ENCODE measurements at places on chromosomes 2 and 18. TPM values are rescaled to one million over a fixed set of nuclear protein-coding genes. Genes with fewer than 3 reads are reported as not detected.
A peak's percentile ranks its signal among the peaks of the same experiment; 100 is the strongest.

DNA sequence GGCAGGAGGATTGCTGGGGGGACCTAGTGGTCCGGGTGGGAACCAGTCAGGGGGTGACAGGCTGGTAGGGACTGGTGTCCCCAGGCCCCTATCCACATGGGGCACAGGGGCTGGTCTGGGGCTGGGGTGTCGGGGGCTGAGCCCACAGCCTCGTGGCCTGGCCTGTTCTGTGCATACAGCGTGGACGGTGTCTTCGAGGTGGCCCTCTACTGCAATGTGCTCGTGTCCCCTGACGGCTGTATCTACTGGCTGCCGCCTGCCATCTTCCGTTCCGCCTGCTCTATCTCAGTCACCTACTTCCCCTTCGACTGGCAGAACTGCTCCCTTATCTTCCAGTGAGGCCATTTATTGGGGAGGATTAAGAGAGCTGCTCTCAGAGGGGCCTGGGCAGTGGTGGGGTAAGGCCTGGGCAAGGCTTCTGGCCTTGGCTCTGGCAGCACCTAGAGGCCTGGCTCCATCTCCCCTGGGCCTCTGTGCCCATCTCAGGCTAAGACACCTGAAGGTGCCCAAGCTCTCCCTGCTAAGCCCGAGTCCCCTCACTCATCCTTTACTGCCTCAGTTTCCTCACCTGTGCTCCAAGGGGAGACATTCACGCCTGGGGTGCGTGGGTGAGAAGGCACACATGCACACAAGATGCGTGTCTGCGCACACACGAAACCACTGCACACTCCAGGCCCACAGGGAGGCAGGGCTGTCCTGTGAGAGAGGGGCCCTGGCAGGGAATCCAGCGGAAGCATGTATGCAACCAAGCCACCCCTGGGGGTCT, 1.9 kb downstream of the CHRNG start:
- DNase-seq: no peak

GRCh38 chr2:241636182-241637017, 558 bp downstream of the THAP4 start:
- no peak for DNase-seq

- DNase-seq: no peak
These were observed 101.1 kb downstream of the TWIST2 start for GRCh38 chr2:238948765-238949641.

DNA sequence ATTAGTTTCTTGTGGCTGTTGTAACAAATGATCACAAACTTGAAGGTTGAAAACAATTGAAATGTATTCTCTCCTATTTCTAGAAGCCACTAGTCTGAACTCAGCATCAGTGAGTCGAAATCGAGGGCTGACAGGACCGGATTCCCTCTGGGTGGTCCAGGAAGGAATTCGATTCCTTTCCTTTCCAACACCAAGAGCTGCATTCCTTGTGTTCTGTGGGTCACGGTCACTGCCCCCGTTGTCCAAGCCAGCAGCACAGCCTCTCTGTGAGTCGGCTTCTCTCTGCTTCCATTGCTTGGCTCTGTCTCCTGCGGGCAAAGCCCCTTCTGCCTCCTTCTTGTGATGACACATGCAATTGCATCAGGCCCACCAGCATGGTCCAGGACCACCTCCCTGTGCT, 67.3 kb downstream of the SMIM21 start:
- no peak for DNase-seq

DNA sequence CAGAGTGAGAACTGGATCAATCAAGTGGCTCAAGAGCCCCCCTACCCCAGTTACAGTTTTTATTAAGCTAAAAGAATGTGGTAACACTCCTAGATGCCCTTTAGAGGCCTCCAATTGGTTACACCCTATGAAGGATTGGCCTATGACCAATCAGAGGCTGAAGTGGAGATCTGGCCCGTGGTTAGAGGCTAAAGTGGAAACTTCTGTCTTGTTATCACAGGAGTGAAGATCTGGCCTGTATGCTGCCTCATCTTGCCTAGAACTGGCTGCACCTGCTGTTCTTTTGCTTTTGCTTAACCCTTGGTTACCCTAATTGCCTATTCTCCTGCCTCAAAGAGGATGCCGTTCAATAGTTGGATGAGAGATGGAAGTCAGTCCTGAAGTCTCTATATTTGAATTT, 100.1 kb upstream of the MAP2 start:
- DNase-seq: no peak

DNA sequence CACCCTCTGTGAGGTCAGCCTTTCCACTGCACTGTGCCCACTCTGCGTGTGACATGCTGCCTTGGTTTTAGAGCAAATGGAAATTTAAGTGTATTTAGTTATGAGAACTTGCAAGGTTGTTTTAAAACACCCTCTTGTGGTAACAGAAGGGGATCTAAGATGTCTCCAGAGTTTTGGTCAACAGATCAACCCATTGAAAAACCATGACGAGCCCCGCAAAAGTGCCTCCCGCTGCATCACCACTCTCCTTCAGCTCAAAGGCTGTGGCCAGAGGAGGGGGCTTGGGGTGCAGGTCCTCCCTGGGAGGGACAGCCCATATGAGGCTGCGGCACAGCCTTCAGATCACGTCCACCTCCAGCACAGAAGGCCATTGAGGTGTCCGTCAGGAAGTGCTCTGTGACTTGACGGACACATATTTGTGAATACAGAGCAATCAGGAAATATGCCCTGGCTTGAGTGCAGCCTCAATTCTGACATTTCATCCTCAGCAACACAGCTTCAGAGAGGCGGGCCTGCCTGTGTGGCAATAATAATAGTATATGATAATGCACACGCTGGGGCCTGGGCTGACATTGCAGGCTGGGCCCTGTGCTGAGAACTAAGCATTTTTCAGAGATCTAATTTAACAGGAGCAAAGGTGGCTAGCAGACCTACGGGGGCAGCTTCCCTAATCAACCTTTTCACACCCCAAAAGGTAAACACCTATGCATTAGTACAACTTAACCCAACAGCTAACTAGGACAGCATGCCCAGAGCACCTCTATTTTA, 213.9 kb downstream of the ANAPC1 start:
- no peak for DNase-seq

DNA sequence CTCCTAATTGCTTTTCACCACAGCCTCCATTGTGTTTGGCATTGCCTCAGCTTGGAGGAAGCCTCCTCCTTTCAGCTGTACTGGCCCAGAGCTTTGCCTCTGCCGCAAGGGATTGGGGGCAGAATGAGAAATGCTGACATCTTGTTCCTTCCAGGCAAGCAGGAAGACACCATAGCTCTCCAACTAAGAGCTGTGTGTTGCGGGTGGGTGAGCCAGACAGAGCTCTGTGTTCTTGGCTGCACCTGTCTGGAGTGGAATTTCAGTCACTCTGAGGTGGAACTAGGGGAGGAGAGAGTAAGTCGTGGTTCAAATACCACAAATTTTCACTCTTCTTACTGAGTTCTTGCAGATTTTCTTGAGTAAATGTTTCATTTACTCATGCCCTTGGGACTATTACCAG, 36.6 kb upstream of the KCNF1 start:
- DNase-seq: no peak

- DNase-seq: peak; percentile 58
These were observed 2.2 kb upstream of the ERMN start for GRCh38 chr2:157327621-157328500.

GRCh38 chr2:6234702-6235101, 542.5 kb downstream of the SOX11 start:
- no peak for DNase-seq

DNA sequence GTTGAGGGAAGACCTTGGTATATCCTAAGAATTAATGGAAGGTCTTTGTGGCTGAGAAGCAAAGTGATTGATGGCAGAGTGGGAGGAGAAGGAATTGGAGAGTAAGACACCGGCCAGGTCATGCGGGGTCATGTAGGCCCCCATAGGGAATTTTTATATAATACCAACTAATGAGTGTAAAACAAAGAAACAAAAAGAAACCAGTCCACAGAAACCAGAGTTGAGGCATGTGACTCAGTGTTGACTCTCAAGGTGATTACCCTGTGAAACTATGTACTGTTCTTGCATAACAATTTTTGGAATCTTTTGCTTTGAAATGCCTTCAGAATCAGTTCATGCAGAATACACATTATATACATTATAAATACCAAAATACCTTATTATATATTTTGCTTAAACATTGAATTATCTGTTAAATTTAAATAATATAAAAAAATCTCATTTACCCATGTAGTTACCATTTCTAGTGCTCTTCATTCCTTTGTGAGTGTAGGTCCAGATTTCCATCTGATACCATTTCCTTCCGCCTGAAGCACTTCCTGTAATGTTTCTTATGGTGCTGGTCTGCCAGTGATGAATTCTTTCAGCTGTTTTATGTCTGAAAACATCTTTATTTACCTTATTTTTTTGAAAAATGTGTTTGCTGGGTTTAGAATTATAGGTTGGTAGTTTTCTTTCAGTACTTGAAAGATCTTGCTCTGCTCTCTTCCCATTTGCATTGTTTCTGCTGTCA, 8.6 kb downstream of the CLIP4 start:
- DNase-seq: no peak

- DNase-seq: no peak
These were observed 17.8 kb downstream of the TCF7L1 start for GRCh38 chr2:85151026-85151425.

DNA sequence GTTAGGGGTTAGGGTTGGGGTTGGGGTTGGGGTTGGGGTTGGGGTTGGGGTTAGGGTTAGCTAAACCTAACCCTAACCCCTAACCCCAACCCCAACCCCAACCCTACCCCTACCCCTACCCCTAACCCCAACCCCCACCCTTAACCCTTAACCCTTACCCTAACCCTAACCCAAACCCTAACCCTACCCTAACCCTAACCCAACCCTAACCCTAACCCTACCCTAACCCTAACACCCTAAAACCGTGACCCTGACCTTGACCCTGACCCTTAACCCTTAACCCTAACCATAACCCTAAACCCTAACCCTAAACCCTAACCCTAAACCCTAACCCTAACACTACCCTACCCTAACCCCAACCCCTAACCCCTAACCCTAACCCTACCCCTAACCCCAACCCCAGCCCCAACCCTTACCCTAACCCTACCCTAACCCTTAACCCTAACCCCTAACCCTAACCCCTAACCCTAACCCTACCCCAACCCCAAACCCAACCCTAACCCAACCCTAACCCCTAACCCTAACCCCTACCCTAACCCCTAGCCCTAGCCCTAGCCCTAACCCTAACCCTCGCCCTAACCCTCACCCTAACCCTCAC, 24.1 kb upstream of the RABL2A start:
- DNase-seq: no peak

GRCh38 chr2:197251576-197251975, 59.0 kb downstream of the ANKRD44 start:
- no peak for DNase-seq

- DNase-seq: no peak
These were observed 16.2 kb downstream of the GULP1 start for GRCh38 chr2:188307850-188308283.

- no peak for DNase-seq
These were observed 168.4 kb downstream of the LOXHD1 start for GRCh38 chr18:46488471-46489213.

GRCh38 chr18:3062798-3063680, 50.1 kb upstream of the LPIN2 start:
- DNase-seq: no peak

DNA sequence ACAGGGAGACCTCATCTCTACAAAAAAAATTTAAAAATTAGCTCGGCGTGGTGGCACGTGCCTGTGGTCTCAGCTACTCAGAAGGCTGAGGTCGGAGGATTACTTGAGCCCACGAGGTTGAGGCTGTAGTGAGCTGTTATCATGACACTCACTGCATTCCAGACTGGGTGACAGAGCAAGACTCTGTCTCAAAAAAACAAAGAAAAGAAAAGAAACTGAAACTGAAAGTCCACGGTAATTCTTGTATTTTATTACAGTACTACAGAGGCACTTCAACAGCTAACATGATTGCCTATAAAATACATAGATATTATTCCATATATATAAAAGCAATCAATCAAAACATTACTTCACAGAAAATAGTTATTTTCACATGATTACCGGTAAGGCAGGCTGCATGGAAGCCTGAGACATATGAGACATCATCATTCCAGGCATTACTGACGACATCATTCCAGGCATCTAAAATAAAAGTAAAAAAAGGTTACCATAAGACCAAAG, 23.1 kb downstream of the PRPF40A start:
- DNase-seq: no peak

DNA sequence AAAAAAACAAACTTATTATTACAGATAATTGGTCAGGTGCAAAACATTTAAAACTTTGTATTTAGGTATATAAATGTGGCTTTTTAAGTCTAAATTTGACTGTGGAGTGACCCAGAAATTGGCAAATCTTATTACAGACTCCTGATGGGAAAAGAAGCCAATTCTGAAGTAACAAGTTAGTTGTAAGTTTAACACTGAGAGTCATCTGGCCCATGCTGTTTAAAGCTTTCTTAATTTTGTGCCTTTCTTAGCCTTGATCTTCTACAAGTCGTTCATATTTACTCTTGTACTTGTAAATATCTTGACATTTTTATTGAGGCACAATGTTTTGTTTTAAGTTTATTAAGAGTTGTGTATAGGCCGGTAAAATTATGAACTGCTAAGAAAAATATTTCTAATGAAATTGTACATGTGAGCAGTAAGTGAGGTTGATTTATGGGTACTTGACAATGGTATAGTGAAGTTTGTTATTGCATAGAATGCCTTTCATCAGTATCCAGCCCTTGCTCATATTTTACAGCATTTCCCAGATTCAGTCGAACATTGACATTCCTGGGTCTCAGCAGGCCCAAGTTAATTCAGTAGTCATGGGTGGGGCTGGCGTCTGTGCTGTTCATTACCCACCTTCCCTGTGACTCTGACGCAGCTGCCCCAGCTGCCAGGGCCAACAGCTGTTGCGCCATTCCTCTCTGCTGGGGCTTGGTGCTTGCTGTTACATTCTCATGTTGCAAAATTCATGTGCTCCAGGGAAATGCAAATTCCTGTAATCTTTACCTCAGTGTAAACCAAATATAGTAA, 121.4 kb downstream of the ZNF236 start:
- no peak for DNase-seq

- peak; percentile 56 for DNase-seq
These were observed 69.0 kb downstream of the CTAGE1 start for GRCh38 chr18:22348521-22349316.

DNA sequence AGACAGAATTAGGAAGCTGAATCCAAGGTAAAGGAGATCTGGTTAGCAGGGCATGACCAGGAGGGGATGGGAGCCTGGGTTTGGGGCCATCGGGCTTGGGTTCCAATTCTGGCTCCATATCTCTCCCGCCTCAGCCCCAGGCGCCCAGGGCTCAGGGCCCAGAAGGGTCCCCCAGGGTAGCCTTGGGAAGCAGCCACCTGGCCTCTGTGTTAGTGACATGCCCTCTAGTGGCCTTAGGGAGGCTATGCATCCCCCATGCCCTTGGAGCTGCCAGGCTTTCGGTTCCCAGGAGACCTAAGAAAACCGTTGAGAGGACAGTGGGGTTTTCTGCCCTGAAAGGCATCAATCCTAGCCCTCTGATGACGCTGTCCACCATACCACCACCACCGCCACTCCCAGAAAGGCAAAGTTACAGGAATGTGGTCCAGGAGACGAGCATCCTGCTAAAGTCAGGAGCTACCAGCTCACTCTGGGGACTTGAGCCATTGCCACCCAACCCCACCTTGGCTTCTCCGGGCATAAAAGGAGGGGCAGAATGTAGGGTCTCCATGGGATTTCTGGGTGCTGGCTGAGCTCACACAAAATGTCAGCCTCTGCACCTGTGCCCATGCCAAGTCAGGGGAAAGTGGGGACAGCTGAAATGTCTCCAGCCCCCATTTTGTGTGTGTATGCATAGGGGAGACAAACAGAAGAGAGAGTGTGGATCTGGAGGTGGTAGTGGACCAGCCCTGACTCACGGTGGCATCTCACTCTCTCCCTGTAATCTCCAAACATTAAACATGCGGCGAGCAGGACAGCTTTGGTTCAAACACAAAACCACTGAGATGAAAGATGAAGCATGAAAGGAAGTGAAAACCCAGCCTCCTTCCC, 56.5 kb downstream of the EMX1 start:
- DNase-seq: no peak

The CGREF1 gene
- 7.3 TPM for polyA plus RNA-seq

The DPP10 gene
- polyA plus RNA-seq: 12.1 TPM

The SERPINB2 gene
- 0.27 TPM for polyA plus RNA-seq

The SNTG2 gene
- 2.9 TPM for polyA plus RNA-seq
